ENCODE measurements at places on chromosomes 16 and 17.

DNA sequence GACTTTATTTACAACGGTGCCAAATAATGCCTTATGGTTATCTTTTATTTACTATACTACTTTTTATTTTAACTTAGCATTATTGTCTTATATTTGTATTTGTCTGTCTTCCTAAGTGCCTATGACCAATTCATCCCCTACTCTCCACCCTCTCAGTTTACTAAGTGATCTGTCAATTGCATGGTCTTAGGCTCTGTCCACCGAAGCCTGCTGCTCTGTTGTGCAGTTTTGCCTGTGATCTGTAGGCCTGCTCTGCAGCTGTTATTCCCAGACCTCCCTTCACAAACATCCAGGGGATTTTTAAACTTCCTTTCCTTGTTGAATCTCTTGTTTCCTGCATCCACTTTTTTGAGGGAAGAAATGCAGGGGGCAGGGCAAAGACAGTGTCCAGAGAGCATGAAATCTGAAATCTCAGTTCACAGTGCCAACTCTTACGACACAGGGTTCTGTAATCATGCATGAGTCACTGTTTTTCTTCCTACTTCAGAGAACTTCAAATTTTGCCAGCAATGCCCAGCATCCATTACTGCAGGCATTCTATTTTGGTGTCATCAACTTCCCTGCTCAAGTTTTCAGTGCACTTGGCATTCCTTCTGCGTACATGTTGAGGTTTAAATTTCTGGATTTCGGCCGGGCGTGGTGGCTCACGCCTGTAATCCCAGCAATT is 11.4 kb downstream of the SLFN5 start:
- no peak for DNase-seq

GRCh38 chr17:50440172-50440837 is 14.3 kb downstream of the ACSF2 start:
- DNase-seq: peak; percentile 46

GRCh38 chr17:35046740-35047283 is 16.7 kb downstream of the RFFL start:
- DNase-seq: no peak

DNA sequence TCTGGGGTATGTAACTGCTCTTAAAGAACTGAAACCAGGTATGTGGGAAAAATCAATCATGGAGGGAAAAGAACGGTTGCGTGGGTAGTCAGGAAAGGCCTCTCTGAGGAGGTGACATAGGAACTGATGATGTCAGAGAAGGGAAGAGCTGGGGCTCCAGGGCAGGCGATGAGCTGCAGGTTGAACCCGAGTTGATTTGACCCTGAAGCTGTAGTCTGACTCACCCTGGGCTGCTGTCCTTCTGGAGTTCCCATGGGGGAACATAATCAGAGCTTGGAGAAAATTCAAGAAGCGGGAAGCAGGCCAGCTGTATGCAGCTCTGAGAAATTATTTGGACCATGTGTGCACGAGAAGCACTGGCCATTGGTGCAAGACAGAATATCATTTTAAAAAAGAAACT is 16.7 kb downstream of the SLC6A2 start:
- no peak for DNase-seq

DNA sequence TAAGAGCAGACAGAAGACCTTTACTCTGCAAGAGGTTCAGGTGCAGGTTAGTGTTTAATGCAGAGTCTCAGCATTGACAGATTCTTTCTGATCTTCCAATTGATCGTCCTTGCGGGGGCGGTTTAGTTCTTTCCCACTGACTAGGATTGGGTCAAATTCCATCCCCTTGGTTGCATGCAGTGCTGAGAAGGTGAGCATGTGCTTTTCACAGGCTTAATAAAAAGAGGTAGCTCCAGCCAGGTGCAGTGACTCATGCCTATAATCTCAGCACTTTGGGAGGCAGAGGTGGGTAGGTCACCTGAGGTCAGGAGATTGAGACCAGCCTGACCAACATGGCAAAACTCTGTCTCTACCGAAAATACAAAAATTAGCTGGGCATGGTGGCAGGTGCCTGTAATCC is 7.5 kb upstream of the ITGAD start:
- no peak for DNase-seq

DNA sequence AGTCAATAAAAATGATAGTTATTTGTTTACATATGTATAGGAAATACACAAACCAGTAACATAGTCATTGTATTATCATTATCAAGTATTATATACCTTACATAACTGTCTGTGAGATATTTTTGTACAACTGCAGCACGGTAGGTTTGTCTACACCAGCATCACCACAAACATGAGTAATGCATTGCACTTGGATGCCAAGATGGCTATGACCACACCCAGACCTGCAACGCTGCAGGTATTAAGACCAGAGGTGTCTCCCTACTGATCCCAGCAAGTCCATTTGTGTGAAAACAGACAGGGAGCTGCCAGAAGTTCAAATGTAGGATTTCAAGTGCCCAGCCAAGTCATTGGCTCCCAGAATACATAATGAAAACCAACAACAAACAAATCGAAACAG is 34.2 kb upstream of the NOS2 start:
- no peak for DNase-seq

- DNase-seq: no peak
Observed at GRCh38 chr16:25419153-25419552, 161.5 kb upstream of the ZKSCAN2 start.

- DNase-seq: no peak
Observed at GRCh38 chr17:978103-979093, 1.2 kb downstream of the NXN start.

GRCh38 chr16:19717314-19717713 is 713 bp downstream of the KNOP1 start:
- DNase-seq: no peak

DNA sequence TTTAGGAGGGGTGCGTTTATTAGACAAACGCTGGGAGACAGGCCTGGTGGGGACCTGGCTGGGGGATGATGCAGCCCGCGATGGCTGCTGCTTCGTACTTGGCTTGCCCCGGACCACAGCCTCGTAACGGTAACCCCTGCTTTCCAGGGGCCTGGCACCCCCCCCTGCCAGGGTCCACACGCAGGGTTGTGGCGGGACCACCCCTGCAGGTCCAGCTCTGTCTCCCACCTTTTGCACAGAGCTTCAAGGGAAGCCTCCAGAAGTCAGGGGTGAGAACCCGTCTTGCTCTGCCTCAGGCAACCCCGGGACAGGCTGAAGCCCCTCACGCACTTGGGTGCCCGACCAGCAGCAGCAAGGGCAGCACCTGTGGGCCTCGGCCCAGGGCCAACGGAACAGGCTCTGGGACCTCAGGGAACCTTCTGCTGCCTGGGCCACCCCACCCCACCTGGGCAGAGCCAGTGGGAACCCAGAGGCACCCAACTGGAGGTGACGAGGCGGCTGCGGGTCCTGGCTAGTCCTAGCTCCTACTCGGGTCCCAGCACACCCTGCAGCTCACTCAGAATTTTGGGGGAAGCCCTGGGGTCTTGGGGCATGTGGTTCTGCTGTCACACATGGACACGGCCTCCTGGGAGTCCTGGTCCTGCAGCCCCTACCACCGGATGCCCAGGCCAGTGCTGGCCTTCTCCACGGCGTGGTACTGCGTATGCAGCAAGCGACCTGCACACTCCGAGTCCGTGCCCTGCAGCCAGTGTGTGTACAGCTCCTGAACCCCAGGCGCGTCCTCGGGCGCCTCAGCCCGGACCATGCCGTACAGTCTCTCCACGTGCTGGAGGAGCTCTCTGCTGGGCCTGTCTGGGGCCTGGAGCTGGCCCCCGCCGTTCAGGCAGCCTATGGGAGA is 3.1 kb downstream of the HAGHL start:
- DNase-seq: no peak

- DNase-seq: no peak
Observed at GRCh38 chr17:7667656-7668406, 17.1 kb downstream of the ATP1B2 start.

DNA sequence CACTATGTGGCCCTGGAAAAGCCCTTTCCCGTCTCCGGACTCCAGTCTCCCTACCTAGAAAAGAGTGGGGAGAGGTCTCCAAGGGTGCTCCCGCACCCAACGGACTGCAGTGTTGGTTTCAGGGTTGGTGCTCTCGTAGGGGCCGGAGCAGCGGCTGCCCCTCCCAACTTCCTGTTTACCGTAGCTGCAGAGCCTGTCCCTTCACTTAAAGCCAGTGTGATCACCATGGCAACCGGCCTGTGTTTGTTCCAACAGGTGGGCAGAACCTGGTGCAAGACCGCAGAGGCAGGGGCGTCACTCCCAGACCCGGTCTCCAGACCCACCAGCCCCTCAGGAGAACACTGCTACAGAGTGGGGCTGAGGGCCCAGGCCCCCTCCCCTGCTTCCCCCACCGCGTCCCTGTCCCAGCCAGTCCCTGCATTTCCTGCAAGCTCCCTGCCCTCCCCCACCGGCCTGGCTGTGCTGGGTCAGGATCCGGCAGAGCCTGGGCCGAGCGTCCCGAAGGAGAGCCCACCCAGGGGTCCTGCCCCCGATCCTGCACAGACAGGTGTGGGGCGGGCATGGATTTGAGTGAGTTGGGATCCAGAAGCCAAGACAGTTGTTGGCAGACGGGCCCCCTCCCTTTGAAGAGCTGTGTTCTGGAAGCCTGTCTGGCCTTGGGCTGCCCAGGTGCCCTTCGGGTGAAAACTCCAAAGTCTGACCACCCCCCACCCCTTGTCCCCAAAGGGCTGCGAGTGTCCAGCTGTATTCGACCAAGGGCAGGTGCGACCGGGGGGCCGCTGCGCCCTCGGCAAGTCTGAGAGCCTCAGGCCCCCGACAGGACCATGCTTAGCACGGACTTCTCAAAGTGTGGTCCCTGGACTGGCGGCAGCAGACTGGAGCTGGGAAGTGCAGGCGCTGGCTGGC is 1.5 kb upstream of the BAIAP3 start:
- peak; percentile 91 for DNase-seq

- no peak for DNase-seq
Observed at GRCh38 chr17:34570506-34570905, 8.9 kb upstream of the TMEM132E start.

DNA sequence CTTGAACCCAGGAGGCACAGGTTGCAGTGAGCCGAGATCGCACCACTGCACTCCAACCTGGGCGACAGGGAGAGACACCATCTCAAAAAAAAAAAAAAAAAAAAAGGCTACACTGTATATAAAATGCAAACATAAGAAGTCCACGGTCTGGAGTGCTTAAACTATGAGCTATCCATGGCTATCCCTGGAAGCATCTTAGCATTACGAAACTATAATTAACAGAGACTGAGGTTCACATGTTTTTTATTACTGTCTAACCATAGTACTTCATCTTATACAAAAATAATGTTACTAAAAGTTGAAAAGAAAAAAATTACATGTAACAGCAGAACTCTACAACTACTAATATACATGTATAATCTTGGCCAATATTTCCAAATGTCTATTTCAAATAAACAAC is 32.8 kb downstream of the HELZ start:
- DNase-seq: no peak

- no peak for DNase-seq
Observed at GRCh38 chr17:15883617-15884111, 61.3 kb upstream of the ADORA2B start.

- DNase-seq: no peak
Observed at GRCh38 chr16:25679511-25679910, 12.2 kb upstream of the HS3ST4 start.

Measured in NCI-H1417 (cell line).